NCI-H1417 (cell line): ENCODE measurements at places on chromosomes 2 and 18.

- peak; percentile 72 for DNase-seq
These were observed 234.5 kb downstream of the VAPA start for GRCh38 chr18:10148189-10148929.

DNA sequence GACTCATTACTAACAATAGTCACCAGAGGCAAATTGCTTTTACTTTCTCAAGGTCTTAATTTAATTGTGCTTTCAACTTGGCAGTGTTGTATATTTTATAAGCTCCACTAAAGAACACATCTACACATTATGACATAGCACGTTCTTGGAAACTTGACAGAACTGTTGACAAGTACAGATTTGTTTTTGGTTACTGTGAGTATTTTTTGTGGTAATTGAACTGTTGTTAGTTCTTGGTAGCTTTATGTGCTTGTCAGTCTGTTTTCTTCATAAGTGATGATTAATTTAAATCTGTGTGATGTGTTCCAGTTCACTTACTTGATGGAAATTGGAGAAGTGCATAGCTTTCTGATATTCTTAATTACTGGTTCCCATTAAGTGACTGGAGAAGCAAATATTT lies 63.9 kb downstream of the COMMD1 start:
- DNase-seq, result peak; percentile 63

DNA sequence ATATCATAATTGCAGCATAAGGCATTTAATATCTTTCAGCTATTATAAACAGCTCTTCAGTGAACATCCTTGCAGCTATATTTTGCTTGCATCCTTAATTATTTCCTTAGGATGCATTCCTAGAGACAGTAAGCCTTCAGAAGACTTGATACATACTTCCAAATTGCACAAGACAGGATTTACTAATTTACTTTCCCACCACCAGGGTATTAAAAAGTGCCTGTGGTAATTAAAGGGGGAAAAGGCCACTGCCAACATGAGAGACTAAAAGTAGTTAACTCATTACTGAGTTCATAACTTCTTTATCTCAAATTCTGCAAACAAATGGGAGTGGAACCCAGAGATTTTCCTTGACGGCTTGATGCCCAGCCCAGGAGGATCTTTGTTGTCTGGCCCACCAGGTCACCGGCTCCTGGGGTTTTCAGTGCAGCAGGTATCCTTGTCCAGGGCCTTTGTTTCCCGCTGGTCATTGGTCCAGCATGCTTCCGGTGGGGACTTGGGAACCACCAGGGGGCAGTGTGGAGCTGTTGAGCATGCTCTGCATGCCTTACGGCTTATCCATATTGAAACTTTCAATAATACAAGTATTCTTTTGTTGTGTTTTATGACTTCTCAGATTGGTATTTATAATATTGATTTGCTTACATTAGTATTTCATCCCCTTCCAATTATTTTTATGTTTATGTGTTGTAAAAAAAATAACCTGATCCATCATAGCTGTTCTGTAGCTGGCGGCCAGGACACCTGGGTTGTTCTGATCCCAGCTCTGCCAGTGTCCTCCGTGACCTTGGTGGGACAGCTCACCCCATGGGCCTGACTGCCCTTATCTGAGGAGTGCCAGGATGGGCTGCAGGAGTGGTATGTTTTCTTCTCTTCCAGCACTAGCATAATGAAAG lies 61.4 kb downstream of the TGOLN2 start:
- DNase-seq, result peak; percentile 58

- DNase-seq, result no peak
These were observed 9.2 kb downstream of the MYCN start for GRCh38 chr2:15949551-15949950.

DNA sequence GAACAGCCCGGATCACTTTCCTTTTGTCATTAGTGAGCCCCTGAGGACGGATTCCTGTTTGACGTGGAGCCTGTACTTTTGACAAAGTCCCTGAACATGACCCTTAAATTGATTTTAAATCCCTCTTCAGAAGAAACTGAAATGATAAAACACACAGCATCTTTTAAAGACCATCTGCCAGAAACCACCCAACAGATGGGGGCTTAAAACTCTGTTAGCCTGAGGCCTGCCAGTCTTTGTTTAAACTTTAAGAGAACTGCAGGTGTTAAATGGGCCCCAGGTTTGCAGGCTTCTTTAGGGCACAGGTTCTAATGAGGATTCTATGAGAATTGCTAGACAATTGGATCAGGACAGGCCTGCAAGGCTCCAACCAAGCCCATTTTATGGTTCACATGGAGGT lies 177.9 kb downstream of the ALK start:
- no peak for DNase-seq

- DNase-seq, result no peak
These were observed 241.3 kb upstream of the UBE2E3 start for GRCh38 chr2:180739070-180739469.

- no peak for DNase-seq
These were observed 4.4 kb downstream of the TEX44 start for GRCh38 chr2:231597014-231597611.

- no peak for DNase-seq
These were observed 1455.5 kb upstream of the ZEB2 start for GRCh38 chr2:145975406-145975805.

DNA sequence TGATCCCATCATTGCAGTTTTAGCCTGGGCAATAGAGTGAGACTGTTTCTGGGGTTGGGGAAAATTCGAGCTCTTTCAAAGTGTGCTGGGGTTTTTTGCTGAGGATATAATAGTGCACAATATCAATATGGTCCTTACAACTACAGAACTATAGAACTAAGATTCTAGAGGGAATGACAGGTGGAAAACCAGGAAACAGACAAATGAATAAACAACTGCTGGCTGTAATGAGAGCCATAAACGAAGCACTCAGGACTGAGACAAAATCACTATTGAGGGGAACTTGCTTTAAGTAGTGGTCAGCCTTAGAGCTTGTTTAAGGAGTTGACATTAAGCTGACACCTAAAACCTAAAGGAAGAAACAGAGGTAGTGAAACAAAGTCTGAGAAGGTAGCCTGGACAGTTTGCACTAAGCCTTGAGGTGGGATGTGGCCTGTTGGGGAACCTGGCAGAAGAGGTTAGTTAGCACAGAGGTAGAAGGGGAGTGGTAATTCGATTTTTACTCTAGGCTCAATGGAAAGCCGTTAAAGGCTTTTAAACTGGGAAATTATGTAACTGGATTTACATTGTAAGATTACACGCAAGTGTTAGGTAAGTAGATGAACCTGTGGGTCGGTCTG lies 33.8 kb downstream of the LCLAT1 start:
- DNase-seq, result no peak

- no peak for DNase-seq
These were observed 50.5 kb upstream of the ALPP start for GRCh38 chr2:232328032-232328422.

DNA sequence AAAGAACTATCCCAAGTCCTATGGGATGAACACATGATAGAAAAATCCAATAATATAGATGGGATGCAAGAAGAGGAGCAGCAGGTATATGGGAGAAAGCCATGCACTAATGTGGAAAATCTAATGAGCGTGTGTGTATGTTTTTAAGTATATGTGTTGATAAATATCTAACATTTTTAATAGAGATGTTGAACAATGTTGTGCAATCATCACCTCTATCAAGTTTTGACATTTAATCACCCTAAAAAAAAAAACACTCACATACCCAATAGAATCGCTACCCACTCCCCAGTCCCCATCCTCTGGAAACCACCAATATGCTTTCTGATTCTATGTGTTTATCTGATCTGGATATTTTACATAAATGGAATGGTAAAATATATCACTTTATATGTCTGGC lies 983.7 kb downstream of the SUCLG1 start:
- DNase-seq, result no peak
